ENCODE measurements at places on chromosomes 1 and 21. TPM values are rescaled to one million over a fixed set of nuclear protein-coding genes. Genes with fewer than 3 reads are reported as not detected.

- H3K36me3 ChIP-seq = no peaks in the 10 kb centered on the region
- H3K27ac ChIP-seq = no peak overlapping the region
- peaks cover 27% of the 10 kb centered on the region for H3K4me1 ChIP-seq
- no peaks in the 10 kb centered on the region for H3K27me3 ChIP-seq
Measured at GRCh38 chr1:77412069-77412819, 130.4 kb downstream of the AK5 start.

GRCh38 chr1:17201201-17202021 lies 3.5 kb upstream of the PADI1 start:
- no peak for DNase-seq
- no peak overlapping the region for H3K27ac ChIP-seq
- H3K27me3 ChIP-seq = no peaks in the 10 kb centered on the region
- no peaks in the 10 kb centered on the region for H3K36me3 ChIP-seq
- no peak overlapping the region for H3K4me3 ChIP-seq
- H3K4me1 ChIP-seq = no peaks in the 10 kb centered on the region

DNA sequence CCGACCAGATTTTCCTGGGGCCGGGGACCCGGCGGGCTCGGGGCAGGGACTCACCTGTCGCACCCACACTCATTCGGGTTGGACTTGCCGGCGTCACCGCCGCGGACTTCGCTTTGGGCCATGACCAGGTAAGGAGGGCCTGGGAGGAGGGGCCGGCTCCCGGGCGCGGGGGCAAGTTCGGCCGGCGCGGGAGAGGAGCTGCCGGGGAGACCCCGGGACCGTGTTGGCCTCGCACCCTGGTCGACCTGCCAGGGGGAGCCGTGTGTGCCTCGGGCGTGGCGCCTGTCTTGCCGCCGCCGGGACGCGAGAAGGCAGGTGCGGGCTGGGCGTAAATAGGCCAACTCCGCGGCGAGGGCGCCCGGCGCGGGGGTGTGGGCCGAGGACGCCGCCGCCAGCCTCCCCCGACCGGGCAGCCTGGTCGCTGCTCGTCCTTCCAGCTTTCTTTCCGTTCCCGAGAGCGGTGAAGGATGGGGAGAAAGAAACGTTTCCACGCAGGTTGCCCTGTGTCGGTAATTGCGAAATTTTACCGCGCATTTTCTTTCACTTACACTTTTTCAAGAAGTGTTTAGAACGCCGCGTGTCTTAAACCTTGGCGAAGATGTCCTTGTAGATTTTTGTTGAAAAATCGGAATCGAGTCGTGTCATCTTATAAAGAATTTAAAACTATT lies 558 bp downstream of the USP1 start:
- no peaks in the 10 kb centered on the region for H3K36me3 ChIP-seq
- H3K27me3 ChIP-seq = no peaks in the 10 kb centered on the region
- peak overlapping the region; percentile 88 for H3K4me3 ChIP-seq
- H3K27ac ChIP-seq = peak overlapping the region; percentile 95

GRCh38 chr1:105419030-105419429 lies 1637.4 kb upstream of the PRMT6 start:
- H3K4me3 ChIP-seq = no peak overlapping the region
- DNase-seq = no peak
- no peaks in the 10 kb centered on the region for H3K27me3 ChIP-seq
- no peak overlapping the region for H3K27ac ChIP-seq

DNA sequence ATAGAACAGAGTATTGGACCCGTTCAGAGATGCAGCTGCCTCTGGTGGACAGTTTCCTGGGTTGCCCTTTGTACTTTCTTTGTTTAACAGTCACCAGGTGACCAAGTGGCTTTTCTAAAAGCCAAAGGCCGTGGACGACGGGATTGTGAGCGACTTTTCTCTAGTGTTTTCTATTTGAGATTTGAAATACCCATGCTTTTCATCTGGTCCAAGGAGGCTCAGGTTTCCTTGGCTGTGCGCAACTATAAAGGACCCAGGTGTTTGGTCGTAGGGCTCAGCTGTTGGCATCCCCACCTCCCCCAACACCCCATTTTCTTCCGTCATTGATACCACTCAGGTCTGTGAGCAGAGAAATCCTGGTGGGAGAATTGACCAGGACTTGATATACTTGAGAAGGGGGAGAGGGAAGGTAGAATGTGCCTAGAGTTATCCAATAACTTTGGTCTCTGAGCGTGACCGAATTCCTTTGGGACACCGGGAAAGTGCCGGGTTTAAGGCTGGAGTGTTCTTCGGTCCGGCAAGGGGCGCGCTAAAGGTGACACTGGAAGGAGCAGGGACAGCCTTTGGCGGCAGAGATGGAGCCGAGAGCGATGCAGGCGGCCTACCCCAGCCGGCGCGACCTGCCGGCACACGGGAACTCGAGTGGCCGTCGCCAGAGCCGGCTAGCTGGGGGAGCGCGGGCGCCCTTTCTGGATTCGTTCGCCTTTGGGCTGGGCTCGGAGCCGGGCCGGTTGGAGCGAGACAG lies 83.4 kb upstream of the BMP8A start:
- DNase-seq = no peak
- peak overlapping the region; percentile 63 for H3K4me3 ChIP-seq
- H3K27me3 ChIP-seq = no peaks in the 10 kb centered on the region
- H3K4me1 ChIP-seq = peaks cover 33% of the 10 kb centered on the region
- H3K27ac ChIP-seq = no peak overlapping the region

- DNase-seq = peak; percentile 31
- H3K4me3 ChIP-seq = peak overlapping the region; percentile 88
- peak overlapping the region; percentile 88 for H3K27ac ChIP-seq
Measured at GRCh38 chr1:113903501-113904292, 902 bp downstream of the AP4B1 start.

DNA sequence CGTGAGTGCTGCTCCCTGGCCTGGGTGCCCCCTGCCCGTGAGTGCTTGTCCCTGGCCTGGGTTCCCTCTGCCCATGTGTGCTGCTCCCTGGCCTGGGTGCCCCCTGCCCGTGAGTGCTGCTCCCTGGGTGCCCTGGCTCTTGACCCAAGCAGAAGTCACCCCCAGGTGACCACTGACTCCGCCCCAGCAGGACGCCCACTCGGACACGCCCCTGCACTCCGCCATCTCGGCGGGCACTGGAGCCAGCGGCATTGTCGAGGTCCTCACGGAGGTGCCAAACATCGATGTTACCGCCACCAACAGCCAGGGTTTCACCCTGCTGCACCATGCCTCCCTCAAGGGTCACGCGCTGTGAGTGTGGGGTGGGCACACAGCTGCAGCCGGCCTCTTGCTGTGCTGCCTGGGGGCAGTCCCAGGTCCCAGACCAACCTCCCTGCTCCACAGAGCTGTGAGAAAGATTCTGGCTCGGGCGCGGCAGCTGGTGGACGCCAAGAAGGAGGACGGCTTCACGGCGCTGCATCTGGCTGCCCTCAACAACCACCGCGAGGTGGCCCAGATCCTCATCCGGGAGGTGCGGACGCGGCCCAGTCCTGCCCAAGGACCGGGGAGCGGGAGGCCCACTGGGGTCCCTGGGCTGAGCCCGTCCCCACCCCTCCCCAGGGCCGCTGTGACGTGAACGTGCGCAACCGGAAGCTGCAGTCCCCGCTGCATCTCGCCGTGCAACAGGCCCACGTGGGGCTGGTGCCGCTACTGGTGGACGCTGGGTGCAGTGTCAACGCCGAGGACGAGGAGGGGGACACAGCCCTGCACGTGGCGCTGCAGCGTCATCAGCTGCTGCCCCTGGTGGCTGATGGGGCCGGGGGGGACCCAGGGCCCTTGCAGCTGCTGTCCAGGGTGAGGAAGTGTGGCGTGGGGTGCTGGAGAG lies 3.9 kb upstream of the MMP23B start:
- no peak for DNase-seq
- H3K27me3 ChIP-seq = no peaks in the 10 kb centered on the region
- H3K27ac ChIP-seq = no peak overlapping the region
- H3K36me3 ChIP-seq = no peaks in the 10 kb centered on the region
- no peak overlapping the region for H3K4me3 ChIP-seq

DNA sequence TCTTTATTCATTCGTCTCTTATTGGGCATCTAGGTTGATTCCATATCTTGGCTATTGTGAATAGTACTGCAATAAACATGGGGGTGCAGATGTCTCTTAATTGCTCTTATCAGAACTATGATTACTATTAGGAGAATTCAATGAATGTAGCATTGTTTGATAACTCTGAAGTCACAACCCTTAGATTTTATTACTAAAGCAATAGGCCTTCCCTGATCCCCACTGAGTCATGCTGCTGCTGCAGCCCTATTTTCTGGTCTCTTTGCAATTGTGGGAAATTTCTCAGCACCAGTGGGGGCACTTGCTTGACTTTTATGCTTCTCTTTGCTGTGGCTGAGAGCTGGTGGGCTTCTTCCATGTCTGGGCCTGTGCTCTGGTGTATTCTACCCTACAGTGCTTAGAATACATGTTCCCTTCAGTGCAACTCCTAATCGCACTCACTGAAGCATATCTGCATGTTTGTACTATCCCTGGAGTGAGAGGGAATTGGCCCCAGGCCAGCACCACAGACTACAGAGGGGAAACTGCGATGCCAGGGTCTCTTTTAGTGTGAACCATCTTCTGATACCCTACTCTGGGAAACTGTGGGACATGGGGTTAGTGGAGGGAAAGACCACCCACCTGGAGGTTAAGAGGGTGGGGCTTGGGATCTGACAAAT lies 52.2 kb upstream of the ROR1 start:
- H3K27me3 ChIP-seq = no peaks in the 10 kb centered on the region
- H3K4me3 ChIP-seq = no peak overlapping the region
- no peaks in the 10 kb centered on the region for H3K4me1 ChIP-seq
- no peak overlapping the region for H3K27ac ChIP-seq
- no peak for DNase-seq
- H3K36me3 ChIP-seq = no peaks in the 10 kb centered on the region

DNA sequence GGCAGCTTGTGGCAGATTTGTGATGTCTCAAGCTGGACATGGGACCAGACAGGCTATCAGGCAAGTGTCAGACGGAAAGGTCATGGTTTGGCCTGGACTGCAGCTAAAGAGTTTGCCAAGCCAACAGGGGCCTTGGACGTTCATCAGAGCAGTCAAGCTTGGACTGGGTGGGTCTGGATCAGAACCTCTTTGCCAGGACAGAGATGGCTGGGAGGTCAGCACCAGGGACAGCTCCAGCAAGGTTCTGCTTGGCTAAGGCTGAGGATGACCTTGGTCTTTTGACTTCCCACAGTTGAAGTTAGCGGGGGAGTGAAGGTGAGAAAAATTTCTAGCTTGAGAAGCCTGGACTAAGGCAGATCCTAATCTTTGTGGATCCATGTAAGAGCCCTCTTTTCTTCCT lies 68.1 kb downstream of the GRIK3 start:
- no peak overlapping the region for H3K27ac ChIP-seq
- no peaks in the 10 kb centered on the region for H3K27me3 ChIP-seq
- H3K4me3 ChIP-seq = no peak overlapping the region
- no peaks in the 10 kb centered on the region for H3K4me1 ChIP-seq

DNA sequence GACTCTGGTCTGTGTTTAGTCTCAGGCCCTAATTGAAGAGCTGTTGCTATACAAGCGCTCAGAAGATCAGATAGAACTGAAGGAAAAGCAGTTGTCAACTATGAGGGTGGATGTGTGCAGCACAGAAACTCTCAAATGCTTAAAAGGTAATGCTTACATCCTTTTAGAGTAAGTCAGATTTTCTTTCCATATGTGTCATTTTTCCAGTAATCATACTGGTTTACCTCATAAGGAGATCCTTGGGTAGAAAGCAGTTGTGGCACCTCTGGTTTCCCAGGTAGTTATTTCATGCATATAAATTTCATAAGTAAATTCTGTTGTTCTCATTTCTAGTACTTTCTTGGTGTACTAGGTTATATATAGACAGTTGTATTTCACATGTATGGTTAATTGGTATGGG lies 43.0 kb upstream of the TARS2 start:
- no peak for DNase-seq
- H3K36me3 ChIP-seq = peaks cover 19% of the 10 kb centered on the region
- H3K4me3 ChIP-seq = no peak overlapping the region
- H3K27me3 ChIP-seq = no peaks in the 10 kb centered on the region
- no peak overlapping the region for H3K27ac ChIP-seq

GRCh38 chr1:37338658-37339057 lies 135.7 kb upstream of the ZC3H12A start:
- no peak overlapping the region for H3K4me3 ChIP-seq
- H3K36me3 ChIP-seq = no peaks in the 10 kb centered on the region
- DNase-seq = no peak

DNA sequence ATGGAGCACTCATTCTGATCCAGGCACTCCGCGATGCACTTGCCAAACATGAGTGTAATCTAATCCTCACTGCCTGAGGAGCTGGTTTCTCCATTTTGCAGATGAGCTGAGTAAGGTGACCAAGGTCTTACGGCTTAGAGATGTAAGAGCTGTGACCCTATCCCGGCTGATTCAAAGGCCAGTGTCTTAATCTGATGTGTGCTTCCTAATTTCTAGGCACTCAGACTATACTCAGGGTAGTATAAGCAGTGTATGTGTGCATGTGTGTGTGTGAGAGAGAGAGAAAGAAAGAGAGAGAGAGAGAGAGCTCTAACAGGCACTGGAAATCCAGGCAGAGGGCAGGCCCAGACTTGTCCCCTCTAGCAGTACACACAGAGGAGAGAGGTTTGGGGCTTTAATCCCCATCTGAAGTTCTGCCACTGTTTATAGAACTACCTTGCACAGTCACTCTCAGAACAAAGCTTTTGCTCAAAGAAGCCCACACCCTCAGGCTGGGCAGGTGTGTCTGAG lies 188.2 kb downstream of the ZBTB18 start:
- H3K36me3 ChIP-seq = no peaks in the 10 kb centered on the region
- peak; percentile 16 for DNase-seq
- H3K27ac ChIP-seq = peak overlapping the region; percentile 24
- H3K27me3 ChIP-seq = no peaks in the 10 kb centered on the region
- H3K4me1 ChIP-seq = peaks cover 7% of the 10 kb centered on the region

- H3K4me1 ChIP-seq = no peaks in the 10 kb centered on the region
- no peaks in the 10 kb centered on the region for H3K36me3 ChIP-seq
- H3K27me3 ChIP-seq = no peaks in the 10 kb centered on the region
- no peak for DNase-seq
Measured at GRCh38 chr1:179923029-179923428, 31.6 kb upstream of the CEP350 start.

- H3K4me3 ChIP-seq = no peak overlapping the region
- H3K27me3 ChIP-seq = no peaks in the 10 kb centered on the region
- no peak overlapping the region for H3K27ac ChIP-seq
Measured at GRCh38 chr21:42991992-42992740, 17.8 kb downstream of the PKNOX1 start.

- no peak overlapping the region for H3K27ac ChIP-seq
- H3K36me3 ChIP-seq = no peaks in the 10 kb centered on the region
- no peaks in the 10 kb centered on the region for H3K27me3 ChIP-seq
- H3K4me3 ChIP-seq = no peak overlapping the region
- no peaks in the 10 kb centered on the region for H3K4me1 ChIP-seq
- no peak for DNase-seq
Measured at GRCh38 chr1:186927884-186928283, 99.1 kb downstream of the PLA2G4A start.

Gene TTC39A
- 3.5 TPM for total RNA-seq

Gene UTS2
- not detected for total RNA-seq

Gene OPTC
- total RNA-seq = not detected

Gene CDK18
- total RNA-seq = 0.88 TPM

Gene DNASE2B
- not detected for total RNA-seq

Gene IRF2BP2
- total RNA-seq = 114 TPM

All from GM12878 (cell line).